ENCODE measurements at places on chromosomes 12 and 14. TPM values are rescaled to one million over a fixed set of nuclear protein-coding genes. Genes with fewer than 3 reads are reported as not detected.
A peak's percentile ranks its signal among the peaks of the same experiment; 100 is the strongest.

MIPOL1 gene
- polyA plus RNA-seq: 8.9 TPM

HOXC12 gene
- polyA plus RNA-seq: not detected

DNA sequence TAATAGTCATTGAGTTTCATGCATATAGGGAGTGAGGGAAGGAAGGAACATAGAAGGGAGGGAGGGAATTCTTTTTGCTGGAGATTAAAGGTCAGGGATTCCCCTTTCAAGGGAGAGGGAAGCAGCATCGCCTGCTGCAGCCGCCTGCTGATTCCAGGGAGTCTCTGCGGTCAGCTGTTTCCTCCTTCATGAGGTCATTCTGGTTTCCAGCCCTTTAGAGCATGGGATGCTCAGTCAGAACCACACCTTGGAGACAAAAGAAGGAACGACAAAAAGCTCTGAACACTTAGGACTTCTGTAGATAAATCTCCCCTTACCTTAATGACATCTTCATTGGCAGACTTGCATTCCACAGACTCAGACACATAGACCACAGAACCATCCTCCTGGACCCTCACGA lies 923.0 kb upstream of the TMEM132C start:
- no peak for DNase-seq

- DNase-seq: no peak
Measured at GRCh38 chr12:69442894-69443293, 27.3 kb upstream of the FRS2 start.

GRCh38 chr12:46872135-46872534 lies 46.3 kb upstream of the SLC38A4 start:
- no peak for DNase-seq

KLRK1 gene
- 1.6 TPM for polyA plus RNA-seq

NR4A1 gene
- 28.6 TPM for polyA plus RNA-seq

GRCh38 chr12:69658203-69658602 lies 40.9 kb downstream of the BEST3 start:
- DNase-seq: no peak

MYF6 gene
- polyA plus RNA-seq: 67.0 TPM

GRCh38 chr14:25351269-25351668 lies 301.3 kb upstream of the STXBP6 start:
- DNase-seq: no peak

KCNC2 gene
- 0.21 TPM for polyA plus RNA-seq

DNA sequence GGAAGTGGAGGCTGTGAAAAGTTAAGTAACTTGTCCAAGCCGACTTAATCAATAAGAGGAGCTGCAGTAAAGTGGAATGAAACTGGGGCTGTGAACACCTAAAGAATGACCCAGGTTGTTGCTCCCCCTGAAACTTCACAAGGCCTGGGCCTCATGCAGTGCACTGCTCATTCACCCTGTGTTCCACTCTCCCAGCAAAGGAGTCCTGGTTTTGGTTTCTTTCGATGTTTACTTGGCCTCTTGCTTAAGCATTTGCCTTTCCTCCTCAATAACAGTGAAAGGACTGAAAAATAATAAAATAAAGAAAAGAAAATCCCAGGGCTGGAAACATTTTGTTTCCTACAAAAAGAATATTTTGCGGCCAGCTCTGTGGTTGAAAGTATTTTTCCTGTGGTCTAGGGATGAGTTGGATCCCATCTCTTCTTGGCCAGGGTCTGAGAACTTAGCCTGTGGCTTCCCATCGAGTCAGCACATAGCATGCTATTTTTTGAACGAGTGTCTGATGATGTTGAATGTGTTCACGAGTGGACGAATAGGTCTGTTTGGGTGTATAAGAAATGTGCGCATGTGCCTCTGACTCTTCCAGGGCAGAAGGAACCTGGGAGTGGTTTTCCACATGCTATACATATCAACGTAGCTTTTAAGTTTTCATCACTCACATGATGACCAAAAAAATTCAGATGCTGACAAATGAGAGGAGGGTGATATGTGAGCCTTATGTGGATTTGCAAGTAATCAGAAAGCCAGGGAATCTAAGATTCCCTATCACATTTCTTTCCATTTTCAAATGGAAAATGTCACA lies 349.8 kb downstream of the ZFP36L1 start:
- DNase-seq: peak; percentile 49

DNA sequence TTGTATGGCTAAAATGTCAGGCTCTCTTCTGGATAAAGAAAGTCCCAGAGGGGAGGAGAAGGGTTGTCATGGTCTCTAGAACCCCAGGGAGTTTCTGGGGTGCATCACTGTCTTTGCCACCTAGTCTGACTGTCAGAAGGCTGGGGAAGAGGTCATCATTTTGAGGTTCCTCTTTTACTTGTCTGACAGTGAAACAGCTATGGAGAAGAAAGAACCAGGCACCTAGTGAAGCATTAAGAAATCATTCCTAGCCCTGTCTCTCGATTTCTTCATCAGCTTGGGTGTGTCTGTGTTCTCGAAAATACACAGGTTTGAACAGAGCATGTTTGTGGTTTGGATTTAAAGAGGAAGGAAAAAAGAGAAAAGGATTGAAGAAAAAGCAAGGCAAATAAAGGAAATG lies 158.7 kb upstream of the LRIG3 start:
- no peak for DNase-seq

PTPRR gene
- polyA plus RNA-seq: not detected

KRT8 gene
- 24.8 TPM for polyA plus RNA-seq

DNA sequence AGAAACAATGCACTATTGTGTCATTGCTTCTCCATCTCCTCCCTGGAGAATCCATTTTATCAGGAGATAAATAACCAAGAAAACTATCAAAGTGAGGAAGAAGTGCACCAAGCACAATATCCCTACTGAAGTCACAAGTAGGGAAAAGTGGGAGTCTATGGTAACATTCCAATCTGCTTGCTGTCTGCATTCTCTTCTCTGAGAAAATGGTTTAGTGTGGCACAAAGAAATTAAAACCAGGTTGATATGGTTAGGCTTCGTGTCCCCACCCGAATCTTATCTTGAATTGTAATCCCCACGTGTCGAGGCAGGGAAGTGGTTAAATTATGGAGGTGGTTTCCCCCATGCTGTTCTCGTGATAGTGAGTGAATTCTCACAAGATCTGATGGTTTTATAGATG lies 209.7 kb downstream of the PRKD1 start:
- DNase-seq: no peak

DNA sequence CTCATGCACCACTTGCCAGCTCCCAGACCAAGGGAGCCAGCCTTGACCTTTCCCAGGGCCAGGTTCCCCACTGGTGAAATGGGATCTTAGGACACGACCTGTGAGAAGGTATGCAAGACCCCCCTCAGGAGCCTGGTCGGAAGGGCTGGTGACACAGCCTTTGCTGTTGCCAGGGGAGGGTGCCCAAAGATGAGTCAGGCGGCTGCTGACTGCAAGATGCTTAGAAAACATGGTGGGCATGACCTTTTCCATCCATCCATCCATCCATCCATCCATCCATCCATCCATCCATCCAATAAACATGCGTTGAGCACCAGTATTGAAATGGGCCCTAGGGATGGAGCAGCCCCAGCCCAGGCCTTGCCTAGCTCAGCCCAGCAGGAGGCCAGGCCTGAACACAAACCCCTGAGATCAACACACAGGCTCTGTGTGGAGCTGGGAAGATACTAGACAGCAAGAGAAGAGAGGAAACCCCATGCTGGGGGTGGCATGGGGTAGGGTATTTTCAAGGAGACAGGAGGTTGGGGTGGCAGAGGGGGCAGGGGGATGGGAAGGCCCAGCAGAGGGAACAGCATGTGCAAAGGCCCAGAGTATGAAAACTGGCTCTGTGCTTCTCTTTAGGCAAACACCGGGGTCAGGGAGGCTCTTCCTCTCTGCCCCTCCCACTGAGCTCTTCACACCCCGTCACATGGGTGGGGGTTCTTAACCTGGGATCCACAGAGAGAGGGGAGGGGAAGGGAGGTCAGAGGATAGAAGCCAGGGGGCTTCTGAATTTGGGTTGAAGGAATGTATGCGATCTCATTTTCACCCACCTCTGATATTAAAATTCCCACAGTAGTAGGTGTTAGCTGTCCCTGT lies 26.2 kb upstream of the YY1 start:
- no peak for DNase-seq

SERPINA10 gene
- polyA plus RNA-seq: not detected

SYT1 gene
- 1.9 TPM for polyA plus RNA-seq

- DNase-seq: no peak
Measured at GRCh38 chr12:38508246-38508645, 191.7 kb downstream of the ALG10B start.

ZNF385A gene
- 12.3 TPM for polyA plus RNA-seq

- DNase-seq: no peak
Measured at GRCh38 chr12:14400599-14400998, 35.1 kb downstream of the ATF7IP start.

TAS2R13 gene
- polyA plus RNA-seq: 0.22 TPM

LYZ gene
- polyA plus RNA-seq: 15.5 TPM

INHBC gene
- polyA plus RNA-seq: 0.22 TPM

GRCh38 chr14:21054123-21054767 lies 3.4 kb upstream of the RNASE8 start:
- no peak for DNase-seq

PTGER2 gene
- 0.90 TPM for polyA plus RNA-seq

GYS2 gene
- polyA plus RNA-seq: 0.26 TPM

GRCh38 chr12:105025890-105026289 lies 39.8 kb downstream of the NOPCHAP1 start:
- DNase-seq: peak; percentile 79

RAPGEF3 gene
- polyA plus RNA-seq: 15.5 TPM

DNA sequence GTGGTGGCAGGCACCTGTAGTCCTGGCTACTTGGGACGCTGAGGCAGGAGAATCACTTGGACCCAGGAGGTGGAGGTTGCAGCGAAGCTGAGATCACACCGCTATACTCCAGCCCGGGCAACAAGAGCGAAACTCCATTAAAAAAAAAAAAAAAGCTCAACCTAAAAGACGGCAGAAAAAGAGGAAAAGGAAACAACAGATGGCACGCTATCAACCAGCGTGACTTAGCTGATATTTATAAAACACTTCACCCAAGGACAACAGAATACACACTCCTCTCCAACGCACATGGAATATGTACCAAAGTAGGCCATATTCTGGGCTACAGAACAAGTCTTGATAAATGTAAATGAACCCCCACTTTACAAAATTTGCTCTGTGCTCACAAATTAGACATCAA lies 34.0 kb upstream of the CLMN start:
- DNase-seq: no peak

GRCh38 chr12:15886372-15887042 lies 4.3 kb downstream of the STRAP start:
- no peak for DNase-seq

DNA sequence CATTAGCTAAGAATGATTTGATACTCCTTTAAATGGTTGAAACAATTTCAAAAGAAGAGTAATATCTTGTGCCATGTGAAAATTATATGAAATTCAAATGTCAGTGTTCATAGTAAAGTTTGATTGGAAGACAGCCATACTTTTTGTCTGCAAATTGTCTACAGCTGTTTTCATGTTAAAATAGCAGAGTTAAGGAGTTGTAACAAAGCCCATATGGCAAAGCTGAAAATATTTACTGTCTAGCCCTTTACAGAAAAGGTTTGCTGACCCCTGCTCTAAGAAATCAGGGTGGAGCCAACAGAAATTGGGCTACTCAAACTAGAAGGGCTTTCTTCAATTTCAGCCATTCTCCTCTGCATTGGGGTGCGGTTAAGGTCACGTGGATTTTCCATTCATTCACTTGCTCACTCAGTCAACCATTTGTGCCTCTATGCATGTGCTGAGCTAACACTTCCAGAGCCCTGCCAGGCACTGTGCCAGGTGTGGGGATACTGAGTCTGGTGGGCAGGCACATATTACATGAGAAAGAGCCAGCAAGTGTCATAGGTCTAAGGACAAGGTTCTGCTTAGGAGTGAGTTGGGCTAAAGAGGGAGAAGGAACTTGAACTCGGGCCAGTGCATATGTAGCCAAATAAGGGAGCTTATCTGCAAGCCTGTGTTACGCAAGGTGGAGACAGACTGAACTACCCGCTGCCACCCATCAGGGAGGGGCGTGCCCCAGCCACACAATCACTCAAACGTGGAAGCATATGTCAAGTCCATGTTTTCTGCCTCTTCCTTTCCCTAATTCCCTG lies 139.8 kb upstream of the NOS1 start:
- DNase-seq: peak; percentile 54

JPH4 gene
- polyA plus RNA-seq: 0.33 TPM

DNA sequence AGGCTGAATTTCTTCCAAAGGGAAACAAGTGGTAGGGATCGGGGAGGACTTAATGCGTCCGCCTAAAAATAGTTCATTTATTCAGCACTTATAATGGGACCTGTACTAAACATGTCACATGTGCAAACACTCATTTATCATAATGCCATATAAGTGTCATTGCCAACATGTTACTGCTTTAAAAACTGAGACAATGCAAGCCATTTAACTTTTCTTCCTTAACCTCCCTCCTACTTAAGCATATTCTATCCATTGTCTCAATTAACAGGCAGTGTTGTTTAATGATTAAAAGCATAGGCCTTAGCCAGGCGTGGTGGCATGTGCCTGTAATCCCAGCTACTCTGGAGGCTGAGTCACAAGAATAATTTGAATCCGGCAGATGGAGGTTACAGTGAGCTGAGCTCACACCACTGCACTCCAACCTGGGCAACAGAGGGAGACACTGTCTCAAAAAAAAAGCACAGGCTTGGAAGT lies 13.5 kb upstream of the SCFD1 start:
- no peak for DNase-seq

DNA sequence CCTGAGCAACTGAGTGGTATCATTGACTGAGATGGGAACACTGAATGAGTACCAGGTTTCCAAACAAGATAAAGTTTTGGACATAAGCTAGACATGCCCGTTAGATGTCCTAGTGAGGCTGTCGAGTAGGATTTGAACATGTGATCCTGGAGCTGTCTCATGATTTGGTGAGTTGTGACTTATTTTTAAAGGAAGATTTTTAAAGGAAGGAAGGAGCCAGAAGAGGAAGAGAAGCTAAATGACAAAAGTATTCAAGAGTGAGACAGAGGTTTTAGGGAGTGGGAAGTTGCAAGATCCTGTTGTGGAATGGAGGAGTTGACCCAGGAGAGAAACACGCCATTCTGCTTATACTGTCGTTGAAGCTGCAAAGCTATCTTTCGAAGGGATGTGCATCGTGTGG lies 82.1 kb downstream of the SAMD4A start:
- no peak for DNase-seq

RBMS2 gene
- 29.3 TPM for polyA plus RNA-seq

GRCh38 chr14:99915305-99916090 lies 122.3 kb downstream of the EML1 start:
- no peak for DNase-seq

GRCh38 chr14:99132821-99133635 lies 139.0 kb downstream of the BCL11B start:
- DNase-seq: no peak

SAMD15 gene
- 0.32 TPM for polyA plus RNA-seq

DNA sequence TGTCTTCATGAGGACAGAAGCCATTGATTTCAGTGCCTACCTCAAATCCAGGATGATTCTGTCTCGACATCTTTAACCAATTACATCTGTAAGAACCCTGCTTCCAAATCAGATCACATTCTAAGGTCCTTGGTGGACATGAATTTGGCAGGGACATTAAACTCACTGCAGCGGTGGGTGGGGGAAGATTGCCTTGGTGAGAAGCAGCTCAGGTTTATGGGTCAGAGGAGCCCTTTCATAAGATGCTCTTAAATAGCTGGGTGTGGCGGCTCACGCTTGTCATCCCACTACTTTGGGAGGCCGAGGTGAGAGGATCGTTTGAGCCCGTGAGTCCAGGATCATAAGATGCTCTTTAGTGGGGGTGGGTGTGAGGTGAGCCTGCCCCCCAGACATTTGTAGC lies 42.9 kb downstream of the ELK3 start:
- DNase-seq: no peak

TMEM179 gene
- polyA plus RNA-seq: 0.69 TPM

GRCh38 chr14:75123991-75124390 lies 2.9 kb downstream of the NEK9 start:
- no peak for DNase-seq

IL26 gene
- not detected for polyA plus RNA-seq

GRCh38 chr14:51546603-51547258 lies 105.0 kb upstream of the FRMD6 start:
- DNase-seq: no peak

All from muscle of arm (tissue), 14 donors.